GOT3 (cell line): ENCODE measurements at places on chromosomes 5 and 9.

- DNase-seq: no peak
These were observed 89.9 kb downstream of the BARX1 start for GRCh38 chr9:93865245-93865644.

GRCh38 chr9:89869793-89870580 lies 265.2 kb downstream of the GADD45G start:
- no peak for DNase-seq

- no peak for DNase-seq
These were observed 5.2 kb upstream of the CRB2 start for GRCh38 chr9:123350590-123351310.

DNA sequence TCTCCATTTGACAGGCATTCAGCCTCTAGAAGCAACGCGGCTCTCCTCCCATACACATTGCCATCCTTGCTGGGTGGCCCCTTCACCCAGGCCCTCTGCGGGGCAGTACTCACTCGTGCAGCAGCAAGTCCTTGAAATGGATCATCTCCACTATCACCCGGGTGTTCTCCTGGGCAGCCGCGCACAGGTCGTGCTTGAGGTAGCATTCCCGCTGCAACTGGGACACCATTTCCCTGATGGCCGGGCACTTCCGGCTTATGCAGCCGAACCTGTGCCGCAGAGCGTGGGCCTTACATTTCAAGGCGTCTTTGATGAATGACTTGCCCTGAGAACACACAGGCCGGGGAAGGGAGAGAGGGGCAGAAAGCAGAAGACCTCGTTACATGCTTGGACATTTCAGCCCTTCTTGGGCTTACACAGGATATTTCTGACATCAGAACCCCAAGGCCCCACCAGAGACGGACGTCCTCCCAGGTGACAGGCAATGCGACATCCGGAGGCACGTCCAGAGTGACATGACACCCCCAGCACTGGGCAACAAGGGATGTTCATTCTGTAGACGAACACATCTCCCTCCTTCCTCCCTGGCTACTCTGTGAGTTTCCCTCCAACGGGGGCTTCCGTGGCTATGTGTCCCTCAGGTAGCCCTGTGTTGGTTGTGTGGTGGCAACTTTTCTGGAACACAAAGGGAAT lies 5.0 kb downstream of the STC2 start:
- DNase-seq: no peak

- no peak for DNase-seq
These were observed 50.0 kb downstream of the RGS3 start for GRCh38 chr9:113513536-113513935.

GRCh38 chr9:106529616-106530015 lies 333.4 kb upstream of the ZNF462 start:
- no peak for DNase-seq

- DNase-seq: no peak
These were observed 1.6 kb downstream of the SLC27A6 start for GRCh38 chr5:128966846-128967245.

GRCh38 chr5:59436364-59437148 lies 457.0 kb downstream of the PDE4D start:
- DNase-seq: no peak

GRCh38 chr9:84218322-84218721 lies 122.2 kb downstream of the SLC28A3 start:
- DNase-seq: no peak

GRCh38 chr9:83238871-83239640 lies 176.1 kb upstream of the RASEF start:
- no peak for DNase-seq

GRCh38 chr9:134165357-134166315 lies 1.3 kb upstream of the RNU6ATAC start:
- DNase-seq: no peak

DNA sequence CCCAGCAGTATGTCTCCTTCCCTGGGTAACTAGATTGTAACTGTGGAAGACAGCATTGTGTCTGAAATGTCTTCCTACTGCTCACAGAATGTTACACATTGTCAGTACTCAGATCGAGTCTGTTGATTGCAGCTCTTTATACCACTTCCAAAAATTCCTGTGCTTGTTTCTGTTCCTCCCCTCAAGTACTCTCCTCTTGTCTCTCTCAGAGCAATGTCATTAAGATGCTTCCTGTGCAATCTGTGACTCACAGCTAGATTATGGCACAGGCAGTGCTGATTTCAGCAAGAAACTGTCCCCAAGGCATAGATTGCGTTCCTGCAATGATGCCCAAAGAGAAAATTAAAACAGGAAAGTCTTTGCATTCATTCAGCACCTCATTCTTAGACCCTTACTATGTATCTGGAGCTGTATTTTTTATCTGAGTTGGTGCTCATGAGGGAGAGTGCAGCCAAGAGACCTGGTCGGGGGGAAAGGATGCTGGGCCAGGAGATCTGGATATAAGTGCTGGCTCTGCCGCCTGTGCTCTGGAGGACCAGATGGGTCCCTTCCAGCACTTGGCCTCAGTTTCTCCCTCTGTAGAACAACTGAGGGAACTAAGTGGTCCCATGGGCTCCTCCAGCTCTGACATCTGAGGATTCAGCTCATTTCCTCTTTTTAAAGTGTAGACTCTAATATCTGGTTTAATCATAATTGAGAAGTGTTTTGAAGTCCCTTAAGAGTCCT lies 40.8 kb upstream of the GNPDA1 start:
- no peak for DNase-seq

DNA sequence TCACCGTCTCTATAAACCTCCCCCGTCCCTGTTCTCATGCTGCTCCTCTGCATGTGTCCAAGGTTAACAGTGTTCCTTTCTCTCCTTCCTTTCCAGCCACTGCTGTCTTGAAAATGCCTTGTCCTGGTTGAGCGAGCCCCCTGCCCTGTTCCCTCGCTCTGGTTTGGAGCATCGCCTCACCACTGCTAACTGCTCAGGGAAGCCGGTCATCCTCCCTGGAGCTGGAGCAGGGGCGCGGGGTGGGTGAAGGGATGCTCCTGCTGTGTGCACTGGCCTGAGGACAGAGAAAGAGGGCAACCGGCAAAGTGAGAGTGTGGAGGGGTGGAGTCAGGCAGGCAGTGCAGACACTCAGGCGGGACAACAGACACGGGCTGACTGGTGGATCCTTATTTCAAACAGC lies 19.4 kb downstream of the UBE2QL1 start:
- no peak for DNase-seq
